ENCODE measurements at places on chromosomes 4 and X.
A peak's percentile ranks its signal among the peaks of the same experiment; 100 is the strongest.

GRCh38 chr4:11488657-11489452 is 60.2 kb upstream of the HS3ST1 start:
- no peak for DNase-seq

DNA sequence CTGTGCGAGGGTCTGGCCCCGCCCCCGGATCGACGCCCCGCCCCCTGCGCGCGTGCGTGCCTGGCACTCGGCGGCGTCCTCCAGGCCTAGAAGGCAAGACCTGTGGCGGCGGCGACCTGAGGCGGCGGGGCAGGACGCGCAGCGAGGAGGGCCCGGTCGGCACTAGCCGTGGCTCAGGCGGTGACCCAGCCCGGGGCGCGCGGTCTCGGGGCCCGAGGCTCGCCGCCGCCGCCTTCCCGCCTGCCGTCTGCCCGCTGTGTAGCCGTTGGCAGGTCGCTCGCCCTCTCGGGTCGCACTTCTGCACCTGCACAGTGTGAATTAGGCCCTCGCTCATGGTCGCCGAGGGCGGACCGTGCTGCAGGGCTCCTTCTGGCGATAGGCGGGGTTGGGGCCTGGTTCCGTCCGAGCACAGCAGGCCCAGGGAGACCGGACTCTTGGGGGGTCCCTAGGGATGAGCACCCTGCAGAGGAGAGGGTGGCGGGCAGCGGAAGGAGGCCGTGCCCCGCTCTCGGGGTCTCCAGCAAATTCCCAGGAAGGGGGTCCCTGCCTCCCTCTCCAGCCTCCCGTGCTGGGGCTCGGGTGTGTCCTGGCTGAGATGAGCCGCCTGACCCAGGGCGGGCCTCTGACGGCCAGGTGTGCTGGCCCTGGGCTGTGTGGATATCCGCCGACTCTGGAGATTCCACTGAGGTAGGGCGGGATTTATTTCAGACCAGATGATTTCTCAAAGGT is 557 bp upstream of the FAM53A start:
- no peak for DNase-seq

- no peak for DNase-seq
Observed at GRCh38 chr4:147325571-147325981, 155.3 kb upstream of the EDNRA start.

- DNase-seq = no peak
Observed at GRCh38 chrX:44253575-44253942, 89.9 kb downstream of the EFHC2 start.

GRCh38 chr4:119746951-119747350 is 118.3 kb upstream of the PDE5A start:
- no peak for DNase-seq

DNA sequence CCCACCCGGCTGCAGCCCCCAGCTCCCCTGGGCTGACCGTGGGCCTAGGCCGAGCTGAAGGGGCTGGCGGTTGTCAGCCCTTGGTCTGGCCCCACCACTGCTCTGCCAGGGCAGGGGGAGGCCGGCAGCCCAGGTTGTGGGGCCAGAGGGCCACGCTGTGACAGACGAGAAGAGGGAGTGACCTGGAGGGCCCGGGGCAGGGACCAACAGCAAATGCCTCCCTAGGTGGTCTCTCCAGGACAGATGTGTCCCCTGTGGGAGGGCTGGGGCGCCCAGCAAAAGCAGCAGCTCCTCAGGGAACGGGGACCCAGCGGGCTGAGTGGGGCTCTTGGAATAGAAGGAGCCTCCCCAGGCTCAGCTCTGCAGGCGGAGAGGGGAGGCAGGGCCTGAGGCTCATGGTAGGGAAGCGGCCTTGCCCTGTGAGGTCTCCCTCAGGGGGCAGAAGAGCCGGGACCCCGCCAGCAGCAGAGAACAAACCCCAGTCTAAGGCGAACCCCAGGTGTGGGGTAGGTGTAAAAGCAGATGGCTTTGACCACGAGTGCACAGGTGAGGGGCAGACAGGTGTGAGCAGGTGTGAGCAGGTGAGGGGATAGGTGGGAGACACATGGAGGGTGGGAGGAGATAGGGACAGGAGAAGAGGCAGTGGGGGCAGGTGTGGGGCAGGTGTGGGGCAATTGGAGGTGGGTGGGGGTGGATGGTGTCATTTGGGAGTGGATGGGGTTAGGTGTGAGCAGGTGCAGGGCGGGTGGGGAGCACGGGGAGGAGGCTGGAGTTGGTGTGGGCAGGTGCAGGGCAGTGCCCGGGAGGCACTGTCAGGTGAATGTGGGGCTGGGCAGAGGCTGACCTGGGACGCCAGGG is 34.1 kb upstream of the SPON2 start:
- DNase-seq = no peak

DNA sequence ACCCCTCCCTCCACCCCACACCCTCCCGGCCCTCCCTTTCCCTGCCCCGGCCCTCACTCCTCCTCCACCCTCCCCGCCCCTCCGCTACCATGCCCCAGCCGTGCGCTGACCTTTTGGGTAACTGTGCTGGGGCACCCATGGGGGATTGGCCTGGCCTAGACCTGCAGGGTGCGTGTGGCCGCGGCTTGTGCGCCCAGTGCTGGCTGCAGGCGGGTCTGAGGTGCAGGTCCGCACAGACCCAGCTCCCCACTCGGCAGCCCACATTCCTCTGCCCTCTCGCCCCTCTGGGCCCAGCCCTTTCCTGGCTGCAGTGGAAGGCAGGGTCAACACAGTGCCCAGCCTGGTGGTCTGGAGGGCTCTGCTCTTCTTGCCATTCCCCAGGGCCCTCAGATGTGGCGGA is 24.7 kb downstream of the FGFRL1 start:
- DNase-seq = no peak

DNA sequence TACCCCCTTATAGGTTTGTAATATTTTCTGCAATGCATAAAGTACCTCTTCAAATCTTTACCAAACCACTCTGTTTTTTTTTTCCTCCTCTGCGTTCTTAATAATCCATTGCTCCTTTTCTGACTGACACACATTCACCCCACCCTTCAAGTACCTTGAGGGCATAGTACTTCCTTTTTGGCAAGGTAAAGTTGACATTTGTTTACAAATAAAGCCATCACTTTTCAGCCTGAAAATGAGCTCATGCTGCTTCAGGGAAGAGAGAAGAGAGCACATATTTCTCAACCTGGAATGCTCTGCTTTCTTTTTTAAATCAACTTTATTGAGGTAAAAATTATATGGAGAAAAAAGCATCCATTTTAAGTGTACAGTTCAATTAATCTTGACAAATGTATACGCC is 113.9 kb downstream of the AGTR2 start:
- no peak for DNase-seq

DNA sequence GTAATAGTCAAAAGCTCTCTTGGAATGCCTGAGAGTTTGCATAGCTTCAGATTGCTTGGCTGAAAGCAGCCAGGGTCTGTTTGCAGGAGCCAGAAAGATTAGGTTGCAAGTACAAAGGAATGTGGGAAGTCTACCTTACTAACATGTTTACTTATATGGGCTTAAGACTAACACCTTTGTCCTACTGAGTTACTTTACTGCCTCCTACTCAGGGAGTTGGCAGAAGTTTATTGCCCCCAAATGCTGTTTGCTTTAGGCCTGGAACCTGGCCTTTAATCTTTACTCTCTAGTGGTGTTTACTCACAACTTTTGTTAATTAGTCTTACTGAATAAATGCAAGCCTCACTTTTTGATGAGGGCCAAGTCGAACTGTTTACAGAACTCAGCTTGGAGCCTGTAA is 219.4 kb upstream of the ZC4H2 start:
- DNase-seq = no peak

GRCh38 chr4:2624782-2625530 is 88.5 kb downstream of the FAM193A start:
- no peak for DNase-seq

DNA sequence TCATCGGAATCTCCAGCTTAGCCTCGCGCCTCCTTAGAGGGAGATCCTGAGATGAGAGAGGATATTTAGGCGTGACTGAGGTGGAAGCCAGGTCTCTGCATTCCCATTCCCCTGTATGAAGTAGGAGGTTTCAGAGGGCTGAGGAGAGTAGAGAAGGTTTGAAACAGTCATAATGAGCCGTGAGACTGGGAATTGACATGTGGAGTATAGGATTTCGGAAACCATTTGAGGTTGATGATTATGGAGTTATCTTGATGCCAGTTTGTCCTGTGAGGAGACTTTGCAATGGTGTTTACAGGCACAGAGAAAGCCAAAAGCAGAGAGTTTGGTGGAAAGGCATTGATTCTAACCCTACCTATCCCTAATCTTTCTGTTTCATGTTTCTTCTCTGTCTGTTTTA is 2.0 kb downstream of the CHST7 start:
- no peak for DNase-seq

- no peak for DNase-seq
Observed at GRCh38 chrX:16739574-16739973, 20.2 kb downstream of the SYAP1 start.

GRCh38 chr4:53122280-53123116 is 243.4 kb downstream of the SCFD2 start:
- no peak for DNase-seq

- no peak for DNase-seq
Observed at GRCh38 chrX:10041383-10041782, 74.2 kb downstream of the CLDN34 start.

- DNase-seq = no peak
Observed at GRCh38 chr4:100366213-100366612, 151.6 kb downstream of the EMCN start.

- DNase-seq = no peak
Observed at GRCh38 chr4:149145803-149146202, 669.8 kb downstream of the IQCM start.

DNA sequence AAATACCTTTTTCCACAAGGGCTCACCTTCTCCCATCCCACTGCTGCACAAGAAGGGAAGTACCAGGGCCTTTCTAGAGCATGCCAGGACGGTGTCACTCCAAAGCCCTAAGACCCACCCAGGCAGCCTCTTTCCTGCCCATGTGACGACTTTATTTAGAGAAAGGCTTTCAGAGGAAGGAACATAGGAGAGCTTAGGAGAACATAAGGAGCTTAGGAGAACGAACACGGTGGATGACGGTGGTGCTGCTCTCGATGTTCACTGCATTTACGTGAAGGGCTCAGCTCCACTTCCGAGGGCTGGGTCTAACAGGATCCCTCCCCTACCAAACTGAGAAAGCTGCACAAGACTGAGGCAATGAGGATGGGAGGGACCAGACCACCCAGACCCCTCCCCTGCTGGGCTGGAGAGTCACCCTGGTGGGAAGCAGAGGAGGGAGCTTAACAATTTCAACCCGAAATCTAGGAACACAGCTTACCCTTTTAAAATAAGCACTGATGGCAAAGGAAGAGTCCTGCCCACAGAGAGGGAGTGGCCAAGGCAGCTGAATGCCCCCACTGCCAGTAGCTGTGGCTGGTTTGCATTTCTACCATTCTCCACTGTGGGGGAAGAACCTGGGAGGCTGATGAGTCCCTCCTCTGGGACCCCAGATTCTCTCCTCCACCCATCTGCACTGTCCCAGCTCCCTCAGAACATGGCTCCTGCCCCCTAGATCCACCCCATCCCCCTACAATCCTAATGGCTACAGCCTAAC is 29.8 kb downstream of the ZFYVE28 start:
- no peak for DNase-seq

DNA sequence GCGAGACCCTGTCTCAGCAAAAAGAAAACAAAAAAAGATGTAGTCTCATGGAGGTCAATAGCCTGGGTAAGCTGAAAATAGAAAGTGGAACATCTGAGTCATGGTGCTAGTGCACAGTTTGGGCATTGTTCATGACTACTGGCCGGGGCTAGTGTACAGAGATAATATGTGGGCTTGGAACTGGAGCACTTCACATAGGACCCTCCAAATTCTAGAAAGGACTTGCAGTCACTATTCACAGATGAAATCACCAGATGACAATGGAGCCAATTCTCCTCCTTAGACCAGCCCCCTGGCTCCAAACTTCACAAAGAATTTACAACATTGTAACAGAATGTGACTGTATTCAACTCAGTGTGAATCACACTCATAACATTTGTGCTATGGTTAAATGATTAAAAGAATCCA is 367.8 kb upstream of the SLC7A11 start:
- no peak for DNase-seq

DNA sequence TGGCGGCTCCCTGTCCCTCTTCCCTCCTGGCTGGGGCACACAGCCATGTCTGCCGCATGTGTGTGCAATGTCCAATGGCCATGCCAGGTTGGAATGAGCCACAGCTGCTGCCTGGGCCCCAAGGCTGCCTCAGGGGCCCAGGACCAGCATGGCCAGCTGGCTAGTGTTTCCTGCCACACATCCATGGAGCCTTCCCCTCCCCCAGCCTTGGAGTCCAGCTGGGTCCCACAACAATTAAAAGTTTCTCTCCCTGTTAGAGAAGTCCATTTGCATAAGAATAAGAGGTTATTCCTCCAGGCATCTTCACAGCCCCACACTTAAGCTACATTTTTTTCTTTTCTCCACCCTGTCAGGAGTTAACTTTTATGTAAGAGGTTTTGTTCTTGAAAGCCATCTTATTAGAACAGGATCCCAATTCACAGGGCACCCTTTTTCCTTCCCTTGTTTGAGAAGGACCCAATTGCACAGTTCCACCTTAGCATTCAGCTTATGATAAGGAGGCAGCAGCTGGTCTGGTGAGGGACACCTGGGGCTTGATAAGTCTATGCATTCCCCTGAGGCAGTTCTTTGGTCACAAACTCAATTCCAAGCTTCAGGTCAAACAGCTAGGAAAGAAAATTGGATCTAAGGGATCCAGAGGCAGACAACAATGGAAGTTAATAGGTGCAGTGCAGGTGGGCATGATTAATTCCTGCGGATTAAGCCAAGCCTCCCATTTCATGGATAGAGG is 963.3 kb upstream of the GRIA3 start:
- no peak for DNase-seq

DNA sequence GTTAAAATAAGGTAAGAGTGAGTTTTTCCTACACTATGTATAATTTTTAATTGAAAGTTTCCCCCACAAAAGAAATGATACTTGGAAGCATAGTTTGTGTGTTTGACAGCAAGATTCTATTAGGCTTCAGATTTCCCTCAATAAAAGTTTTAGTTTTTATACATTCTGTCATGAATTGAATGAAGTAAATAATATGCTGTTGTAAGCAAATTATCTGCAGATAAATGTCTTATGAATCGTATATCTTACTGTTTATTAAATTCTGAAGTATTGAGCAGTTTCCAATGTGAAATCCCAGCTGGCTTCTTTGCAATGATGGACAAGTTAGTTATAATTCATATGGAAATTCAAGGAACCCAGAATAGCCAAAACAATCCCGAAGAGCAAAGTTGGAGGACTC is 33.5 kb downstream of the RS1 start:
- no peak for DNase-seq

GRCh38 chrX:138710866-138711341 is 613 bp downstream of the FGF13 start:
- DNase-seq = no peak

DNA sequence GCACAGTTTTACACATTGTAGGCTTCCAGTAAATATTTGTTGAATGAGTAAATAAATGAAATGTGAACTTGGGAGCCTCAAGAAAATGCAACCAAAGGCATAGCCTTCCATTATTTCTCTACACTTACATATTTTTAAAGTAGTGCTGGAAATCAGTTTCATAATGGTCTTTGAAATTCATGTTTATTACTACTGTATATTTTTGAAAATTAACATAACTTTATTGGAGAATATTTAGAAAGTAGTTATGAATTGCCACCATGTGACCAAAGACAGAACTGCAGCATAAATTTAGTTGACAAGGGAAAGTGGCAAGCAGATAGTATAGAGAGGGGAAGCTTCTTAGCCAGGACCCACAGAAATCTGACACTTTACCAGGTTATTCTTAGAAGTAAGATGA is 6.4 kb downstream of the TCEAL8 start:
- DNase-seq = peak; percentile 43

- no peak for DNase-seq
Observed at GRCh38 chr4:82419451-82419850, 10.8 kb downstream of the HNRNPDL start.
